ENCODE measurements at places on chromosomes 16 and 17.

DNA sequence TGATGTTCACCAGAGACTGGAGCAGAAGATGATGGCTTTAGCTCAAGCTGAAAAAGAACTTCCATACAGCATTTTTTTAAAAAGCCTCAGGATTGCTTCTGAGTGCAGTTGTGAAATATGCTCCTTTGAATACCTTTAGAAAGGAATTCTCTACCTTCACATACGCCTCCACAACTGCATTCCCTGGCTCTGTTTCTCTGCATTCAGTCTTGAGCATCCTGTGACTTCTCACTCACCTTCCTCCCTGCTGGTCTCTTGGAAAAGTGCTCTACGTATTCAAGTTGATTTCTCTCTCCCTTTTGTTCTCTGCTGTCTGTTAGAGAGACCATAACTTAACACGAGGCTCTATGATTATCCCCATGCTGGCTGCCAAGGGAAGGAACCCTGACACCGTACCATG is 34.5 kb downstream of the HS3ST2 start:
- no peak for DNase-seq

DNA sequence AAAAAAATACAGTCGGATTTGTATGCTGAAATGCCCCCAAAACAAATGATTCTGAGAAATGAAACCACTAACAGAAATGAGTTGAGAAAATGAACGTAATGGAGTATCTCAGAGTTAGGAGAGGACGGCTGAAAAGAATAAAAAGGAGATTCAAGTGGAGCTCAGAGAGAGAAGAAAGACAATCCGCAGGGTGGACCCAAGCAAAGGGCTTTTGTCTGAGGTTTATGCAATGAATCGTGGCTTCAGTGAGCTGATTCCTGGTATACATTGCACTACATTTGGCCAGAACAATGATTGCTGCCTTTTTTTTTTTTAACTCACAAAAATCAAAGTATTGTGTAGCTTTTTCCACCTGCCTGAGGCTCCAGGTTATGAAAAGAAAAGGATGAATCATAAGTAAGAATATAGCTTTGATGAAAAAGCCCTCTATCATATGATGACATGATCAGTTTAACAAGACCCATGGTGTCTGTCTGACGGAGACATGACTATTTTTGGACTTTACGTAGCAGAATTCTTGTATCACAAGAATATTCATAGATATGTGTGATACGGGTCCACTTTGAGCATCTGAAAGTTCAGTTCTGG is 4.4 kb upstream of the MED9 start:
- no peak for DNase-seq

GRCh38 chr17:50920891-50921586 is 54.9 kb upstream of the TOB1 start:
- no peak for DNase-seq

DNA sequence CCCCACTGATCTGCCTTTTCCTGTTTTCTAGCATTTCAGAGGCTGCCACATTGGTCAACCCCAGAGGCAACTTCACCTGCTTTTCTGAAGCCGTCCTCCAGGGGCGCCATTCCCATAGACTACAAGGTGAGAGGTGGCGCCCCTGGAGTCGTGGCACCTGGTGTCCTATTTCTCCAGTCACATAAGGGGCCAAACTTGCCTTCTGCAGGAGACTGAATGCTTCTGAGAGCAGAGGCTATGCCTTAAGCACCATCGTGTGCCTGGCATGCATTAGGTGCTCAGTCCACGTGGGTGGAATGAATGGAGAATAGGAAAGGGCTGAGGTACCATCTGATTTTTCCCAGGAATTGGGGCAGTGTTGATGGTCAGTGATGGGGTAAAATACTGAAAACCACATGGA is 164.8 kb downstream of the HAPSTR1 start:
- DNase-seq: no peak

DNA sequence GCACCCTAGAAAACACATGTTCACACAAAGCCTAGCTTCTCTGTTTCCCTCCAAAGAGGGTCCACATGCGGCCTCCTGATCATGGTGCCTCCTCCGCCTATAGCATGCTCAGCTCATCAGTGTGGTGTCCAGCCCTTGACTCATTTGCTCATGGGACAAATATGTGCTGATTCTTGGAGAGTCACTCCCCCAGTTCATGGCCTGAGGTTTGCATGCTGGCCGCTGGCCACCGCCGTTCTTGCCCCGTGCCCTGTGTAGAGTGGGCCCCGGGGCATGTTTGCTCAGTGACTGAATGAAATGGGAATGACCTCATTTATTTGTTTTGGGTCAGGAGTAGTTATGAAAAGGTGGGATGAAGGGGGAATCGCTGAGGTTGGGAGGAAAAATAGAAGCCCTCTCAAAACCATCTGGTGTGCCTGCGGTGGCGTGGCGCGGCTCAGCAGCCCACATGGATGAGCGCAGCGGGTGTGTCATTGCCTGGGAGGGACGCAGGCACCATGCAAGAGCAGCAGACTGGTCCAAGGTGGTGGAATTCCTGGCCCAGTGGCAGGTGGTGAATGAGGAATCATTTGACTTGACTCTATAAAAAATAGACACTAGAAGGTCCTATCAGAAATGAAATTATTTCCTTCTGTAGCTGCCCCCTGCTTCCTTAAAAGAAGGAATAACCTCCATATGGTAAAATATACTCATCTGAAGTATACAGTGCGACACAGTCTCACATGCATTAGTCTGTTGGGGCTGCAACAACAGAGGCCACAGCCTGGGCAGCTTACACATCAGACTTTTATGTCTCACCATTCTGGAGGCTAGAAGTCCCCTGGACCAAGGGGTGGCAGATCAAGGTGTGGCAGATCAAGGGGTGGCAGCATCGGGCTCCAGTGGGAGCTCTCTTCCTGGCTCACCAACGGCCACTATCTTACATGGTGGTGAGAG is 31.7 kb downstream of the CRISPLD2 start:
- no peak for DNase-seq

GRCh38 chr17:65523853-65524664 is 37.4 kb downstream of the AXIN2 start:
- DNase-seq: no peak

DNA sequence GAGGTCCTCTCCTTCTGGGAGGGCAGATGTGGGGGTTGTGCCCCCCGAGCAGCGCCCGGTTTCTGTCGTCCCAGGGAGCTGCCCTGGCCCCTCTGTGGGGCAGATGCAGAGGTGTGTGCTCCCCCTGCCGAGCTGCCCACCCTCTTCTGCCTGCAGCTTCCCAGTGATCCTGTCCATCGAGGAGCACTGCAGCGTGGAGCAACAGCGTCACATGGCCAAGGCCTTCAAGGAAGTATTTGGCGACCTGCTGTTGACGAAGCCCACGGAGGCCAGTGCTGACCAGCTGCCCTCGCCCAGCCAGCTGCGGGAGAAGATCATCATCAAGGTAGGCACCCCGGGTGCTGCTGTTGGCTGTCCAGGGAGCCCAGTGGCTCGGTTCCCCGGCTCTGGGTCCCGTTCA is 110.8 kb downstream of the SDR42E1 start:
- DNase-seq: no peak

GRCh38 chr17:74153456-74153810 is 50.0 kb upstream of the RPL38 start:
- no peak for DNase-seq

DNA sequence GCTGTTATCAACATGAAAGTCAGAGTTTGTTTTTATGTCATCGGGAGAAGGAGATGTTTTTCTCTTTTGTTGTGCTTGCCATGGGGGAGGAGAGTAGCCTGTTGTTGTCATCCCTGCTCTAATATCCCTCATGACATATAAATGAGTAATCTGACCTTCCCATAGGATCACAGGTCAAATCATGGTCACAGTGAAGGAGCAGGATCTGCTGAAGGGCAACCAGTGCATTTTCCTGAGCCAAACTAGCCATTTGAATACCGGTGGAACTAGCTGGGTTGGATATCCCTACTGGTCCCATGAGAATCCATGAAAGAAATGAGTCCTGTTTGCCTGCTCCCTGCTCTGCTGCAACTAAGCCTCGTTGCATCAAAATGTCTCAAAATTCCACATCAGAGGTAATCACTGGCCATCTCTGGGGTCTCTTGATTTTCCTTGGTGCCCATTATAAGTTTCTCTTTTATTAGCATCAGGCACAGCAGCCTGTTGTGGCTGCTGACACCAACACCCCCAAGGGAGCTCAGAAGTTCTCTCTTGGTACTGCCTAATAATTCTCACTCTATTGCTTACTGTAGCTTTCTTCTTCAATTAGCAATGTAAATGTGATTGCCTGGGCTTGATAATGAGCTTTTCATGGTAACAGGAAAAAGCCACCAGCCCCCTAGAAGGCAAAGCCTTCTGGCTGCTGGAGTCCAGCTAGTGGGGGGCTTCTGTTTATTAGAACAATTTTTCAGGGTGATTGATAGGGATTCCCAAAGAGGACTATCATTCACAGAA is 211.4 kb upstream of the ERCC4 start:
- DNase-seq: no peak

- DNase-seq: no peak
Measured at GRCh38 chr16:12499032-12499745, 304.5 kb downstream of the CPPED1 start.

DNA sequence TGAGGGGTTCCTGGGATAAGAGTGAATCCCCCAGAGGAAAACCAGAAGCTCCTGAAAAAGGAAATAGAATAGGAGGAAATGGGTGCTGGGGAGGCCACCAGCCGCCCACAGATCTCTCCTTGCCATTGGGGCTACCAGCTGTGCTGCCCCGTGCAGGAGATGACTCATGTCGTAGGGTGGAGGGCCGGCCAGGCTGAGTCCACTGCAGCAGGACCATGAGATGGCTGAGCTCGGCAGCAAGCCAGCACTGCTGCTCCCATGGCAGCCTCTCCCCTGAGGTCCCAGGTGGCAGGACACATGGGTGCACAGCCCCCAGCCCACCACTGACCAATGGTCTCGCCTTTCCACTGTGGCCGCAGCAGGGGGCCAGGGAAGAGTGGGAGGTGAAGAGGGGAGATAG is 95.5 kb downstream of the GNAO1 start:
- DNase-seq: no peak

DNA sequence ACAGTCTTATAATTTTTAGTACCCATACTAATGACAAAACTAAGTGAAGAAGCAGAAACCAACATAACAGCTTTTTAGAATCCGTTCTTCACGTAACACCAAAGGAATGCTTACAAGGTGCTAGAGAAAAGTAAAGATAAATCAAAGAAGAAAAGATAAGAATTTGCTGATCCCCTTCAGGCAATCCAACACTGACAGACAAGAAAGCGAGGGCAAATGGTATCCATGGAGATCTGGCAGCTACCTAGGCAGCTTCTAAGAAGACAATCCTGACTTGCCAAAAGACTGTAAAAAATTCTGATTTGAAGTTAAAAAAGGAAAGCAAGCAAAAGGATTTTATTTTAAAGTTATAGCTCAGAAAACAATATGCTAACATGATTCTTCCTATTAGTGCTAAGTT is 14.6 kb downstream of the BBS2 start:
- DNase-seq: no peak

DNA sequence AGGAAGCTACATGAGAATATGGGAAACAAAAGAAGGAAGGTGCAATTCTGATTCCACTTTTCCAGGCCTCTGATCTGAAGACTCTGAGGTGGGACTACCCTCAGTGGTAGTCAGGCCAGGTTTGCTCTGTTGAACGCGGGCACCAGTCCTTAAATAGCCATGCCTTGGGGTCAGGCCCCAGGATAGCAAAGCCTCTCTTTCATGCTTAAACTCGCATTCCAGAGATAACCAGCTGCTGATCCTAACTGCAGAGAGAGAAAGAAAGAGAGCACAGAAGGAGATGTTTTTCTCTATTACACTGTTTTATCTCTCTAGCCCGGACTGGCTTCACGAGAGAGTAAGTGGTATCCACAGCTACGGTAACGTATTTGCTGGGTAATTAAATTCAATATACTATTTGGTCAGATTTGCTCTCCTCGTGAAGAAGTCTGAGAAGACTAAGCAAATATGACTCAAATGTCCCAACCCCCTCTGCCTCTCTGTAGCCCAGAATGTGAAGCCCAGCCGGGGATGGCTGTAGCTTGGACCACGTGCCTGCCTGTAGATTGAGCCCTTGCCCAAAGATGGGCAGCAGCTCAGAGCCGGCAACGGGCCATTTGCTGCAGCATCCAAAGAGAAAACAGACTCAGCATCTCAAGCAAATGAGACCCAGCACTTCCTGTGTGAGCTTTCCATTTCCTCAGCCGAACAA is 122.2 kb downstream of the SMG6 start:
- DNase-seq: no peak

GRCh38 chr17:32159586-32160438 is 17.5 kb downstream of the RHOT1 start:
- DNase-seq: no peak

GRCh38 chr16:86010680-86011141 is 111.7 kb downstream of the IRF8 start:
- DNase-seq: no peak
